Fibroblast of villous mesenchyme (primary cell): ENCODE measurements at places on chromosomes 6 and 20. TPM values are rescaled to one million over a fixed set of nuclear protein-coding genes. Genes with fewer than 3 reads are reported as not detected.

Gene KIAA1755
- 0.64 and 1.3 TPM in 2 replicates for total RNA-seq

Gene C20orf144
- total RNA-seq: under 0.01 and 0.32 TPM in 2 replicates

Gene FNDC1
- under 0.01 TPM in 2 replicates for total RNA-seq

Gene F13A1
- under 0.01 TPM in 1 of 2 replicates, not detected in the other for total RNA-seq

Gene BMP5
- under 0.01 TPM in 1 of 2 replicates, not detected in the other for total RNA-seq

Gene DEFB132
- total RNA-seq: not detected in 2 replicates

Gene PIGT
- total RNA-seq: 27.7 and 28.1 TPM in 2 replicates

Gene KCNK15
- 0.32 and 1.7 TPM in 2 replicates for total RNA-seq

Gene ELOVL2
- 1.6 and 2.6 TPM in 2 replicates for total RNA-seq

Gene PLG
- not detected in 2 replicates for total RNA-seq

Gene UNC5CL
- total RNA-seq: under 0.01 TPM in 2 replicates

Gene GLP1R
- not detected in 2 replicates for total RNA-seq

Gene WFDC10B
- not detected in 2 replicates for total RNA-seq

Gene HSPA1L
- total RNA-seq: 0.86 and 0.97 TPM in 2 replicates

Gene PDE10A
- total RNA-seq: 5.6 and 9.0 TPM in 2 replicates

Gene LY6G6F
- total RNA-seq: not detected in 2 replicates

Gene ECT2L
- total RNA-seq: not detected in 2 replicates

Gene RNF5
- total RNA-seq: 22.5 and 37.6 TPM in 2 replicates

Gene GGT7
- total RNA-seq: 9.3 and 9.5 TPM in 2 replicates

Gene PLEKHG1
- total RNA-seq: 1.7 and 4.5 TPM in 2 replicates

Gene CST7
- not detected in 2 replicates for total RNA-seq

Gene BPIFB1
- total RNA-seq: not detected in 2 replicates

Gene COL19A1
- total RNA-seq: 0.32 and 1.3 TPM in 2 replicates

Gene BCAS1
- under 0.01 TPM in 2 replicates for total RNA-seq

Gene DPPA5
- total RNA-seq: not detected in 2 replicates

Gene TMEM151B
- under 0.01 TPM in 1 of 2 replicates, not detected in the other for total RNA-seq

Gene LIN28B
- total RNA-seq: 5.6 and 7.4 TPM in 2 replicates

Gene PI16
- under 0.01 TPM in 2 replicates for total RNA-seq

Gene GSTA2
- total RNA-seq: not detected in 2 replicates

Gene RIPOR3
- total RNA-seq: 28.1 and 29.3 TPM in 2 replicates

Gene NR2E1
- total RNA-seq: not detected in 2 replicates

Gene BPIFB6
- not detected in 2 replicates for total RNA-seq

Gene NOTCH4
- 1.3 and 1.6 TPM in 2 replicates for total RNA-seq

Gene TREM1
- total RNA-seq: not detected in 2 replicates

Gene PRRT1
- under 0.01 and 0.32 TPM in 2 replicates for total RNA-seq

Gene TRIM31
- not detected in 2 replicates for total RNA-seq

Gene ASXL1
- total RNA-seq: 48.0 and 61.7 TPM in 2 replicates

Gene CCN6
- not detected in 2 replicates for total RNA-seq

Gene SLC17A3
- total RNA-seq: not detected in 2 replicates

Gene SLC24A3
- total RNA-seq: 0.86 and 4.2 TPM in 2 replicates
